ENCODE measurements at places on chromosomes 6 and 20. TPM values are rescaled to one million over a fixed set of nuclear protein-coding genes. Genes with fewer than 3 reads are reported as not detected.
A peak's percentile ranks its signal among the peaks of the same experiment; 100 is the strongest.

CTCFL gene
- 2.1 TPM for total RNA-seq

CLPSL2 gene
- total RNA-seq, result not detected

TP53TG5 gene
- total RNA-seq, result not detected

C6orf141 gene
- 4.0 TPM for total RNA-seq

TFEB gene
- 1.7 TPM for total RNA-seq

DNA sequence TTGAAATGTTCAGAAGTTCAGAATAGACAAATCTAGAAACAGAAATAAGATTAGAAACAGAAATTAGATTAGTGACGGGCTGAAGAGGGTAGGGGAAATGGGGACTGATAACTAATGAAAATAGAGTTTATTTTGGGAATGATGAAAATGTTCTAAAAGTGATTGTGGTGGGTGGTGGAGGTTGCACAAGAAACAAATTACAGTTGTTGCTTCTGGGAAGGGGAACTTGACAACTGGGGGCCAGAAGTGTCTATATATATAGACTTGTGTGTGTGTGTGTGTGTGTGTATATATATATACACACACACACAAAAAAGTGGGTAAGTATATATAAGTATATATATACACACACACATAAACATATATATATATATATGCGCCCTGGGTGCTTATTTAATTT lies 86.5 kb upstream of the RREB1 start:
- no peaks in the 10 kb centered on the region for H3K4me1 ChIP-seq
- H3K36me3 ChIP-seq, result no peaks in the 10 kb centered on the region
- H3K27me3 ChIP-seq, result no peaks in the 10 kb centered on the region

- H3K4me3 ChIP-seq, result no peak overlapping the region
- no peaks in the 10 kb centered on the region for H3K36me3 ChIP-seq
- DNase-seq, result no peak
- H3K4me1 ChIP-seq, result no peaks in the 10 kb centered on the region
- H3K27me3 ChIP-seq, result no peaks in the 10 kb centered on the region
These were observed 7.3 kb downstream of the SNPH start for GRCh38 chr20:1273366-1273765.

DNA sequence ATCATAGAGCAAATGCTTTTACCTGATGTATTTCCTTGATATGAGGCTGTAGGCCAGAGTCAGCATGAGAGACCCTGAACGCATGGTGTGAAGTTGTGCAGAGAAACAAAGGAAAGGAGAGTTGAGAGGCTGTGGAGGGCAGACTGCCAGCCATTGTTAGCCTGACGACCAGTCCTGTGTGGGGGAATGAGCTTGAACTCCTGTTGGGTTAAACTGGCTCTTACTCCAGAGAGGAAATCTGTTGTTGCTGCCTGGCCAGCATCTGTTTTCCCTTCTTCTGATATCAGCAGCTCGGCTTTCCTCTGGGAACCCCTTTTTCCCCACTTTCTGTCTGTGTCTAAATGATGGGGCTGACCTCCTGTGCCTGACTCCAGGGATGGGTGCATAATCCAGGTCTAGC lies 158.2 kb upstream of the ZFP64 start:
- H3K36me3 ChIP-seq, result no peaks in the 10 kb centered on the region
- DNase-seq, result no peak
- H3K4me1 ChIP-seq, result no peaks in the 10 kb centered on the region
- no peaks in the 10 kb centered on the region for H3K27me3 ChIP-seq

- no peaks in the 10 kb centered on the region for H3K27me3 ChIP-seq
- DNase-seq, result peak; percentile 6
- no peak overlapping the region for H3K4me3 ChIP-seq
These were observed 277.5 kb upstream of the ZFP64 start for GRCh38 chr20:52469128-52469527.

DNA sequence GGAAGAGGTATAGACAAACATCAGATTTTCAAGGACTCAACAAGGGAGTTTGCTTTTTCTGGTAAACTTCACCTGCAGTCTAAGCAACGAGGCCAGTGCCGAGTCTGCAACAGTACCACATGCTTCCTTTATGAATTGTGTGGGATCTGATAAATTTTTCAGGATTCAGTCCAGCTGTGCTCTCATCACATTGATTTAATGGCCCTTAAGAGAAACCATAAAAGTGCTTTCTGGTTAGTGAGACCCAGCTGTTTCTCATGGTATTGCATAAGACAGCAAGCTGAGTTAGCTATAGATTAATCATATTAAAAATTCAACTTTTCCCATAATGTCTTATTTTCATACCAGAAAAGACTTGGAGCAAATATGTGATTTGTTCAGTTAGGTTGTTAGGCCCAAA lies 291.4 kb downstream of the CENPW start:
- no peaks in the 10 kb centered on the region for H3K36me3 ChIP-seq
- no peak overlapping the region for H3K27ac ChIP-seq
- 0 out of 2 replicates have a peak, but pooled peaks cover 8% of the 10 kb centered on the region for H3K4me1 ChIP-seq

GRCh38 chr6:143971482-143972205 lies 36.4 kb downstream of the PLAGL1 start:
- no peak overlapping the region for H3K4me3 ChIP-seq
- peaks cover 58% of the 10 kb centered on the region for H3K4me1 ChIP-seq
- H3K27ac ChIP-seq, result no peak overlapping the region
- no peaks in the 10 kb centered on the region for H3K36me3 ChIP-seq
- H3K27me3 ChIP-seq, result peaks cover 96% of the 10 kb centered on the region
- no peak for DNase-seq

GRCh38 chr6:43963203-43963602 lies 164.0 kb downstream of the MRPL14 start:
- H3K27ac ChIP-seq, result no peak overlapping the region
- DNase-seq, result no peak
- H3K27me3 ChIP-seq, result no peaks in the 10 kb centered on the region
- H3K36me3 ChIP-seq, result no peaks in the 10 kb centered on the region
- 0 out of 2 replicates have a peak, but pooled peaks cover 7% of the 10 kb centered on the region for H3K4me1 ChIP-seq
- no peak overlapping the region for H3K4me3 ChIP-seq

GRCh38 chr20:9495701-9496100 lies 18.7 kb upstream of the LAMP5 start:
- no peaks in the 10 kb centered on the region for H3K4me1 ChIP-seq
- no peak overlapping the region for H3K4me3 ChIP-seq
- H3K27me3 ChIP-seq, result no peaks in the 10 kb centered on the region
- no peaks in the 10 kb centered on the region for H3K36me3 ChIP-seq
- no peak for DNase-seq
